ENCODE measurements at places on chromosomes 12 and 14.

DNA sequence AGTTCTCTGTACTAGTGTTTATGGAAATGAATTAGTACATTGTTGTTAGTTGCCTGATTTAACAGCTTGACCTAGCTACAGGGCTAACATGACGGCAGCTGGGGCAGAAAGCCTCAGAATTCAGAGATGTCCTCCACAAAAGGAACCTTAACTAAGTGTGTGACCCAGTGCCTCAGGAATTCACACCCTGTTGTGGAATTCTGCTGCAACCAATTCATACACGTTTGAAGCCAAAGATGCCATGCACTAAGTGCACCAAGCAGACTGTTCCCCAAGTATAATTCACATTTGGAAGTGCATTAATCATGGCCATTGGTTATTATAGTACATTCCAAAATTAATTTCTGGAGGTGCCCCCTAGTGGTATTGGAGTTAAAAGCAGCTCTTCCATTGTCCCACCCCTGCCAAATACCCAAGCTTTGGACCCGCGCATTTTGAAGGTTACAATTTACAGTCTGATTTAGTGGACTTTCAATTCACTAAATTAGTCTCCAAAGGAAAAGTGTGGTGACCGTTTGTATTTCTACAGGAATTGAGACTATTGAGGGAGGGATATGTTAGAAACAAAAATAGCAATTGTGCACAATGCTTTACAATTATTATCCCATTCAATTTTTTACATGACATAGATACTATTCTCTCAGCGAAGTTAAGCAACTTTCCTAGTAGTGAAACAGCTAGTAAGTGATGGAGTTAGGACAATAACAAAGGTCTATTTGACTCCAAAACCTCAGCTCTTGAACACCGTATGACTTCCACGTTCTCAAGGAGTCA is 85.9 kb downstream of the PAX9 start:
- DNase-seq: peak; percentile 36

- DNase-seq: no peak
Measured at GRCh38 chr14:56149995-56150394, 31.8 kb downstream of the PELI2 start.

- DNase-seq: no peak
Measured at GRCh38 chr12:93247313-93247991, 130.3 kb upstream of the NUDT4 start.

GRCh38 chr14:95409477-95410272 is 90.0 kb upstream of the CLMN start:
- no peak for DNase-seq

DNA sequence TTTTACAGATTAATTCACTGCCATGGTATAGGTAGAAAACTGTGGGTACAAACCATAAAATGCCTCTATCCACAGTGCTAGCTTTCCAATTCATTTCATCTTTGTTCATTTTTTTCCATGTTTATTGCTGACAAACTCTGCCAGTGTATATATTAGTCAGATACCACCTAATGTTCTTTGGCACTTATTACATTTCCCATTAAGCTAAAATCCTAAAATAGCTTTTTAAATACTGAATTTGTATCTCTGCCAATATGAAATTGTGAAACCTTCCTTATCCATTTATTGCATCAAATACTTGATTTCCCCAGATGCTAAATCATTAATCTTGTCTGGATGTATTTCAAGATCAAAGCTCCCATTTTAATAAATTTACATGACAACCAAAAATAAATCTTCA is 150.1 kb upstream of the FSCB start:
- no peak for DNase-seq

Data from HAP-1 (cell line).